ENCODE measurements at places on chromosomes 3 and 15. TPM values are rescaled to one million over a fixed set of nuclear protein-coding genes. Genes with fewer than 3 reads are reported as not detected.

The IL17RB gene
- under 0.01 TPM for total RNA-seq

The RTP1 gene
- total RNA-seq: not detected

The FANCD2OS gene
- not detected for total RNA-seq

The ACAN gene
- 0.54 TPM for total RNA-seq

The PCOLCE2 gene
- total RNA-seq: 0.56 TPM

The RAB43 gene
- 9.2 TPM for total RNA-seq

The DCBLD2 gene
- total RNA-seq: 196 TPM

The TEX55 gene
- not detected for total RNA-seq

The LIPH gene
- total RNA-seq: 0.36 TPM

The ZKSCAN7 gene
- total RNA-seq: 4.7 TPM

The C2CD4A gene
- not detected for total RNA-seq

The DUOX2 gene
- total RNA-seq: not detected

The DGKG gene
- total RNA-seq: 2.5 TPM

The FBXW12 gene
- not detected for total RNA-seq

The DAZL gene
- total RNA-seq: not detected

The CRBN gene
- total RNA-seq: 53.9 TPM

The ZNF860 gene
- total RNA-seq: 0.56 TPM

The ESYT3 gene
- total RNA-seq: under 0.01 TPM

The CFAP91 gene
- total RNA-seq: not detected
